ENCODE measurements at places on chromosomes 12 and 14. TPM values are rescaled to one million over a fixed set of nuclear protein-coding genes. Genes with fewer than 3 reads are reported as not detected.

HECTD4 gene
- 15.6 TPM for polyA plus RNA-seq

DNA sequence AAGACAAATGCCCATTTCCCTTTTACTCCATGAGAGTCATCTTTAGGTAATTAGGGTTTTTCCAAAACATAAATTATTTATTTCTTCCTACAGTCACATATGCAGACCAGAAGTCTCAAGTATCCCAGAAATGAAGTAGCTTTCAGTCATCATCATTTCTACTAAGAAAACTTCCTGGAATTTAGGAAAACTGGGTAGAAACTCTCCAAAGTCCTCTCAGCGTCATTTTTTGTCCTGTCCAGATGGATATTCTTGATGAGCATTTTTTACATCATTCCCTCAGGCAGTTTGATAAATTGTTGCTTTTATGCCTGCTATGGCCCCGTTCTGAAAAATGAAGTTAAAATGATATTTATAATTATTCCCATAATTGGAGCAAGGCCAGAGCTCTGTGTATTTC, 93.9 kb upstream of the DCN start:
- DNase-seq = no peak

DNA sequence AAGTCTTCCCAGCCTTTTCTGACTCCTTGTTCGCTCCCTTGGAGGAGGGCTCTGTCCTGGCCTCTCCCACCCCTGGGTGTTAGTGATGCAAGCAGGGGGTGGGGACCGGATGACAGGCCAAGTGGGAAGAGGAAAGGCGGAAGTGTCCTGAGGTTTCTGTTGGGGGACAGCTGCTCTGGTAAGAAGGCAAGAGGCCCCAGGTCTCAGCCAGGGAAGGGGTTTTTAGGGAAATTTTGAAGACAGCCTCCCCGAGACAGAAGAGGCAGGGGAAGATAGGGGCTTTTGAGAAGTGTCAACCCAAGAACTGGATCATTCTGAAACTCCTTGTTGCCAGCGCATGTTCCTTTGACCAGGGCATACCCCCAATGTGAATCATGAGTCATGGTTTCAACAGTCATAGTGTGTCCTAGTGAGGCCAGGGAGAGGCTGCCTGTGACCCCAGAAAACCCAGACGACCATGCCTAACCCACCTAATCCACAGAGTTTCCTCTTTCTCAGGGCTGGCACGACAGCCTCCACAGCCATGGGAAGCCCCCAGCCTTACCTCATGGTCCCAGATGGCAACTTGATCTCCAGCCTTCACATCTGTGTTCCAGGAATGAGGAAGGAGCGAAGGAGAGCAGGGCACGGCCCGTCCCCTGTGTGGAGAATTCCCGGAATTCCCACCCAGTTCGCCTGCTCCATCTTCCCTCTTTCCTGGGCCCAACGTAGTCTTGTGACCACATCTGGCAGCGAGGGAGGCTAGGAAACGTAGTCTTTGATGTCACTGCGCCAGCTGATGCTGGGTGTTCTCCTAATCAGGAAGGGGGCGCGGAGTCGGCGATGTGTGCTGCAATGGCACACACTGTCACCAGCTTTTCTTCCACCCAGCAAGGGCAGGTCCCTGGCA, 4.9 kb upstream of the GPR132 start:
- DNase-seq = no peak

DNA sequence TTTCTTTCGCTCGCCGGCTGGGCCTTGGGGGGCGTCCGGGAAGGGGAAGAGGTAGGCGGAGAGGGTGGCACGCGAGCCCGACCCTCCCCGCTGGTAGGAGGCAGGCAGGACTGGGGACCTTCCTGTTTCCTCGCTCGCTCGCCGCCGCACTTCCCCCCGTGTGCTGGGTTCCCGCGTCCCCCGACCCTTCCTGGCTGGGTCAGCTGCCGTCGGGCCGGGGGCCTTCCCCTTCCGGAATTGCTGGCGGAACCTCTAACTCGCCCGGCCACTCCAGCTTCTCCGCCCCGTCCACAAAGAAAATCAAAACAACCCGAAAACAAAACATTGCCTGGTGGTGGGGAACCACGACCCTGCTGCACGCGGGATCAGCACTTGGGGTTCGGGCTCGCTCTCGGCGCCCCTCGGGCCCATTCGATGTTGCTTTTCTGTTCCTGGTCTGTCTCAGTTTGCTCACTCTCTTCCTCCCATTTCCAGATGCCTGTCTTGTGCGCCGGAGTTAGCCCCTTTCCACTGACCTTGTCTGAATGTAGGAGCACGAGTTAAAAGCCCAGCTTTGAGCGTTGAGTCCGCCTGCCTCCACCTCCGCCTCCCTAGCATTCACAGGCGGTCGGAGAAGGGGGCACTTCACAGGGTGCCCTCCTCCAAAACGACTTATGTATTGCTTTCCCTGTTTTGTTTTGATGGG, 581 bp downstream of the PAPOLA start:
- DNase-seq = peak; percentile 66

- peak; percentile 62 for DNase-seq
Measured at GRCh38 chr12:96034621-96035282, 635 bp downstream of the LTA4H start.

BDKRB2 gene
- 7.4 TPM for polyA plus RNA-seq

USP44 gene
- 0.52 TPM for polyA plus RNA-seq

SPIC gene
- polyA plus RNA-seq = not detected

GRCh38 chr12:132765361-132765760, 3.7 kb upstream of the ANKLE2 start:
- DNase-seq = peak; percentile 62

DNA sequence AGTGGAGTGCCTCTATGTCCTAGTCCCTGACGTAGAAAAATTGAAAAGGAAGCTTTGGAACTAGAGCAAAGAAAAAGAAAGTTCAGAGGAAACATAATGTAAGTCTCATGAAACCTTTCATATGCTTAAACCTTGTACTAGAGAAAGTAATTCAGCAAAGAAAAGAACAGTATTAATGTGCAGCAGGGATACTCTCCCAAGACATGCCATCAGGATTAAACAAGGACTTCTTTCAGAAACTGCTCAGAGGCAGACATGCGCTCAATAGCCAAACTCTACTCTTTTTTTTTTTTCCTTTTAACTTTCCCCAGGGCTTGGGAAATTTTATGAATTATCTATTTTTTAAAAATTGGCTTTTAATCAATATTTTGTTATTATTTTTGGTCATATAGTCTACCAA, 7.1 kb upstream of the ASB8 start:
- DNase-seq = no peak

DNA sequence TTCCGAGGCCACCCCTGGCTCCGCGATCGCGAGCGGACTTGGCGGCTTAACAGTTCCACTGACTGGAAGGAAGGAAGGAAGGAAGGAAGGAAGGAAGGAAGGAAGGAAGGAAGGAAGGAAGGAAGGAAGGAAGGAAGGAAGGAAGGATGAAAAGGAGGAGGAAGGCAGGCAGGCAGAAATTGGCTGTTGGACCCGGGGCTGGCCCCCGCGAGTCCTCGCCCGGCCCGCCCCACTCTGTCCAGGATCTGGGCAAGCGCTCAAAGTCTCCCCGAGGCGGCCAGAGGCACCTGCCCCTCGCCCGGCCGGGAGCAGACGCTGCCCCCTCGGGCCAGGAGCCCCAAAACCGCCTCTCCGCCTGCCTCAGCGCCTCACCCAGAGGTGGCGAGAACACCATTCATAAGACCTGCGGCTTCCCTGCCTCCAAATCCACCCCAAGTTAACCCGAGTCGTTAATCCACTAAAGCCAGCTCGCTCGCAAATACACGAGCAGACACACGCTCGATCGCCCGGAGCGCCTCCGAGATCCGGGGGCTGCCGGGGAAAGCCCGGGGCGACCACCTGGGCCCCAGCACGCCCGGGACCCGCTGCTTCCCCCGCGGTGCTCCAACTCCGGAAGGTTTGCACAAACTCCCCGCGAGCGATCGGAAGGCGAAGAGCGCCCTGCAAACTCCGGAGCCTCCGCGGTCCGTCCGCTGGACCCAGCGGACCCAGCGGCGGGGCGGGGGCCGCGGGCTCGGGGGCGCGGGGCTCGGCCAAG, 844 bp downstream of the DPF3 start:
- peak; percentile 71 for DNase-seq

DNA sequence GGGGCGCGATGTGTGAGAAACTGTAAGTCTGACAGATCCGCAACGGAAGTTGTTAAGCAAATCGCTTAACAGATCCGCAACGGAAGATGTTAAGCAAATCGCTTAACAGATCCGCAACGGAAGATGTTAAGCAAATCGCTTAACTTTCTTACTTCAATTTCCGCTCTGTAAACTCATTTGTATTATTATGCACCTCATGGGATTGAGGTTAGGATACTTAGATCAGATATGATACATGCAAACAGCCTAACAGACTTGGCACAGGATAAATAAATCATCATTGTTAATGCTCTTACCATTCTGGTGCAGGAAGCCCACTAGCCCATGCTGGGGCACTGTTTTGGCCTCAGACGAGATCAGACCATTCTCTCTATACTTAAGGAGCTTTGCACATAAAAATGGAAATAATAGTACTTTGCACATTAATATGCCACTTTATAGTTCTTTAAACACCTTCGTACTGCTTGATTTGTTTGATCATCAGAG, 399 bp downstream of the NCAPD2 start:
- DNase-seq = no peak

RNU4-1 gene
- polyA plus RNA-seq = not detected

- no peak for DNase-seq
Measured at GRCh38 chr14:77485256-77485655, 13.4 kb downstream of the ISM2 start.

GRCh38 chr12:43795716-43796280, 10.3 kb downstream of the TWF1 start:
- no peak for DNase-seq

GPRC5D gene
- polyA plus RNA-seq = not detected

GRCh38 chr14:59836116-59836515, 34.5 kb downstream of the RTN1 start:
- no peak for DNase-seq

- DNase-seq = no peak
Measured at GRCh38 chr14:72625689-72626088, 268.2 kb downstream of the DPF3 start.

LRTM2 gene
- polyA plus RNA-seq = not detected

NGB gene
- polyA plus RNA-seq = not detected

GPR84 gene
- polyA plus RNA-seq = not detected

DNA sequence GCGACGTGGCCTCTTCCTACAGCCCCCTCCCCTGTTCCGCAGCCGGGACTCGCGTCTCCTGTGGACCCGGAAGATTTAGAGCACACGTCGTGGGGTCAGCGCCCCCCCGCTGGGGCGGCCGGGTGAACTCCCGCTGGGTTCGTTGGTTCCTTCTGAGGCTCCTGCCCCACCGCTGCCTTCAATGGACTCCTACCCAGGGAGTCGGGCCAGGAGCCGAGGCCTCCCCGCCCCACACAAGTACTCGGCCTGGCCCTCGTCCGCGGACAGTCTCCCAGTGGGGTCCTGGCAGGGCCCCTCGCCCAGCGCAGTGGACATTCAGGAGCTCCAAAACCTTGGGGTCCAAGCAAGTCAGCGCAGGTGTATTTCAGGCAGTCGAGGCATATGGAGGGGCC, 1.2 kb downstream of the MMP17 start:
- DNase-seq = no peak

- DNase-seq = no peak
Measured at GRCh38 chr14:67166450-67166853, 22.8 kb upstream of the GARIN2 start.

RNASE3 gene
- polyA plus RNA-seq = not detected

- no peak for DNase-seq
Measured at GRCh38 chr12:22551624-22552023, 7.3 kb upstream of the C2CD5 start.

ACSS3 gene
- 18.9 TPM for polyA plus RNA-seq

ITGA7 gene
- polyA plus RNA-seq = 26.2 TPM

GRCh38 chr12:121581686-121582429, 1.0 kb upstream of the KDM2B start:
- DNase-seq = no peak

KIF26A gene
- 2.3 TPM for polyA plus RNA-seq

TMEM106C gene
- polyA plus RNA-seq = 126 TPM

- DNase-seq = no peak
Measured at GRCh38 chr14:59116984-59117415, 71.5 kb upstream of the DAAM1 start.

HOTAIR gene
- polyA plus RNA-seq = 0.52 TPM

- DNase-seq = peak; percentile 19
Measured at GRCh38 chr14:95068521-95068920, 88.8 kb downstream of the DICER1 start.

BATF gene
- 1.6 TPM for polyA plus RNA-seq

ITPR2 gene
- polyA plus RNA-seq = 5.7 TPM

GRCh38 chr14:90403065-90403464, 6.2 kb downstream of the CALM1 start:
- no peak for DNase-seq

GRCh38 chr14:36452860-36453259, 67.2 kb downstream of the NKX2-1 start:
- DNase-seq = no peak

DNA sequence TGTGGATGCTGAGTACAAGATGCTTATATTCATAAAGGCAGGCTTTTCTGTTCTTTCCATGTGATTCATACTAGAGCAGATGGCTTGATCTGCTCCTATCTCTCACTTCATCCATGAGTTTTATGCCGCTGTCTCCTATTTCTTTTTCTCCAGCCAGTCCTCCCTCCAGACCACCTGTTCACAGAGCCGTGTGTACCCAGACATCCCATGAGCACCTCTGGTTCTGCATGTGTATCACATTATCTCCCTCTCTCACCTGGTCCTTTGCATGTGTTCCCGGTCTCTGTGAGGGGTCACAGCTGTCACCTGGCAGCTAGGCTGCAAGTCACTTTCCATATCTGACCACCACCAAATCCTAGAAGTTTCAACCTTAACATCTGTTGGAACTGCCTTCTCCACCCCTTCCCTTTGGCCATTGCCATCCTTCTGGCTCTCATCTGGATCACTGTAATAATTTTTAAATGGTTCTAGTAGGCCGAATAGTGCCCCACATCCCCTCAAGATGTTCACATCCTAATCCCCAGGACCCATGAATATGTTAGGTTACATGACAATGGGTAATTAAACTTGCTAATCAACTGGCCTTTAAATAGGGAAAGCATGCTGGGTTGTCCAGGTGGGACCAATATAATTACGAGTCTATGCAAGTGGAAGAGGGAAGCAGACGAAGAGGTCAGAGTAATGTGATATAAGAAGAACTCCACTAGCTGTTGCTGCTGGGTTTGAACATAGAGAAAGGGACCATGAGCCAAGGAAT, 168.1 kb downstream of the SNAPC1 start:
- DNase-seq = no peak

C12orf42 gene
- not detected for polyA plus RNA-seq

DNA sequence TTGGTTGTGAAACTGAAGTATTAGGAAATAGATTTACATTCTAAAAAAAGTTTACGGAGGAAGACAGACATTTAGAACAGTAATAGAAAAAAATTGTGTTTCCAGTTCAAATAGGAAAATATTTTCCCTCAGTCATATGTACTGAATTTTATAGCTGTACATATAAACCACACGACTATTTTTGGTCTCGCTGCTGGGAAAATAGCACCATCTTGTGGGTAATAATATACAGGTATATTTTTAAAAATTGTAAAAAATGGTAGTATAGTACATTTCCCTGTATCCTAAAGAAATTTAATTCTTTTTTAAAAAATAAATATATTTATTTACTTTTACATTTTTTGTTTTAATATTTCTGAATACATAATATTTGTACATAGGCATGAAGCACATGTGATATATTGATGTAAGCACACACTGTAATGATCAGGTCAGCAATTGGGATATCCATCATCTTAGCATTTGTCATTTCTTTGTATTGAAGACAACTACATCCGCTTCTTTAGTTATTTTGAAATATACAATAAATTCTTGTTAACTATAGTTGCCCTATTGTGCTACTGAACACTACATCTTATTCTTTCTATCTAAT, 168.6 kb downstream of the ALX1 start:
- no peak for DNase-seq

- no peak for DNase-seq
Measured at GRCh38 chr14:102933618-102934231, 11.3 kb downstream of the AMN start.
